Midbrain (tissue), 1 donor: ENCODE measurements at places on chromosomes 6 and 20.

- no peak for DNase-seq
Observed at GRCh38 chr6:56227071-56227879, 20.1 kb downstream of the COL21A1 start.

DNA sequence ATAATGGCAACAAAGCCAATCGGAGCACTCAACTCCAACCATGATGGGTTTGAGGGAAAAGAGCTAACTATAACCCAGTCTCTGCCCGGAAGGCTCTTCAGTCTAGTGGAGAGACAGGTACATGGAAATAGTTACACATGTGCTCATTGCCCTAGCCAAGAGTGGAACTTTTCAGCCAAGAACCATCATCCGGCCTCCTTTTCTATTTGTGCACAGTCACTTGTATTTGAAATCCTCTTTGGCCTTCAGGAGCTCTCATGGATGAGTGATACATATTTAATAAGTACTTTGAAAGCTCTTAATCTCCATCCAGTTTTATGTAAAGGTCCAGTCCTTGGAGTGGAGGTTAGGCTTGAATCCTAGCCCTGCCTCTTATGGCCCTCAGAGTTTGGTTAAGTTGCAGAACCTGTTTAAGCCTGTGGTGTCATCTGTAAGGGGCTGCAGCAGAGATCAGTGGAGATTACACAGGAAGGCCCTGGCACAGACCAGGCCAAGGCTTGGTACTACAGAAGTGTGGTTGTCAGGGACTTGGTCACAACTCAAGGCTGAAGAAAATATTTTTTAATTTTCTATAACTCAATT lies 72.3 kb upstream of the SMLR1 start:
- no peak for DNase-seq

DNA sequence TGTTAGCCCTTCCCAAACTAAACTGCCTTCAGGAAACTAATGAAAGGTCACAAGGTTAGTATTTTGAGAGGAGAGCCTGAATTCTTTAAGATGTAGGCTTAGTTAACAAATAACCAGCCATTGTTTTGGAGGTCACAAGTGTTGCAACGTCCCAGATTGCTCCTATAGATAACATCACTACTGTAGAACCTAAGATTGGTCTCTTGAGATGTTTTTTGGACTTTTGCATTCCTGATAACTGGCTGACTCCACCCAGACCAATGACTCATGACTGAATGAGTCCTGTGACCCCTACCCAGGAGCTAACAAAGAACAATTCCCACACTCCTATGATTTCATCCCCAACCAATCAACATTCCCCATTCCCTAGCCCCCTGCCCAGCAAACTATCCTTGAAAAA lies 178.8 kb downstream of the SCP2D1 start:
- no peak for DNase-seq

DNA sequence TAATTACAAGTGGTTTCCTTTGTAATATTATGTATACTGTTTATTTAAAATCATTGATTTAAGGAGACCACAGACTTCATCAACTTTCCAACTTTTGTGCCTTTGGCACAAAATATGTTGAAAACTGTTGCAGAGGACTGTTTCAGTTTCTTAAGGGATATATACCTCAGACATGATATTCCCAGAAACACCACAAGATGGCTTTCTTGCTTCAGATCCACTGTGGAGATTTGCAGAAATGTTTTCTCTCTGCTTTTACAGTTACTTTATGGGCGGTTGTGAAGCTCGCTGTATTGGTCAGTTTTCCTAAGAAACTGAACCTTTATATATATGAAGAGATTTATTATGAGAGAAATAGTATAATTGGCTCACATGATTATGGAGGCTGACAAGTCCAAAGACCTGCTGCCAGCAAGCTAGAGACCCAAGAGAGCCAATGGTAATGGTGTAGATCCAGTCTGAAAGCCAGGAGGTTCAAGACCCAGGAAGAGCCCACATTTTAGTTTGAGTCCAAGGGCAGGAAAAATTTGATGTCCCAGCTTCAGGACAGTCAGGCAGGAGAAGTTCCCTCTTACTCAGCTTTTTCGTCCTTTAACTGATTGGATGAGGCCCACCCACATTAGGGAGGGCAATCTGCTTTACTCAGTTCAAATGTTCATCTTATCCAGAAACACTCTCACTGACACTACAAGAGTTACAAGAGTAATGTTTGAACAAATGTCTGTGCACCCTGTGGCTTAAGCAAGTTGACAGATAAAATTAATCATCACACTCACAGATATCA lies 12.8 kb downstream of the ME1 start:
- DNase-seq: peak; percentile 54

GRCh38 chr6:162416831-162417537 lies 310.6 kb downstream of the PRKN start:
- no peak for DNase-seq

DNA sequence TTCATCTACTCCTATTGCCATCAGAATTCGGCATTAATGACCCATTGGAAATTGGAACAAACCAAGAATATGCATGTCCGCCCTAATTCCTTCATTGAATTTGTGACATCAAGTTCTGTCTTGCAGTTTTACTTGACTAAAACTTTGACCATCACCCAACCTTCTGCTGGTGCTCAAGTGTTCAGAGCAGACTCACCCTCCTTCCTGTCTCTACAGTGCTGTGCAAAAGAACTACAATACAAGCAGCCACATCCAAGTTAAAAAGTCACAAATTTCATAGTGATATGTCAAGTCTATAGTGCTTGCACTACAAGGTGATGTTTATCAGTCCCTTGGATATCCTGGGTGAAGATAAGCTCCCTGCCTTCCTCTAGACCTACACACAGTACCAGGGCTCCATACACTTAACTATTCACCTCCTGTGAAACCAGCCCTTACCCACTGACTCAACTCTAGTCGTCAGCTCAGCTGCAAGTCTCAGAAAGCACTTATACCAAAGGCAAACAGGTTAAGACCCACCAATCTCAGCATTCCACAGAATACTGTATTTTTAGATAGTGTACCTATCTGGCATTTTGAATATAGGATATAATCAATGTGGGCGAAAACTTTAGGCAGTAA lies 23.6 kb downstream of the SNX5 start:
- DNase-seq: no peak
